ENCODE measurements at places on chromosomes 13 and 19.

DNA sequence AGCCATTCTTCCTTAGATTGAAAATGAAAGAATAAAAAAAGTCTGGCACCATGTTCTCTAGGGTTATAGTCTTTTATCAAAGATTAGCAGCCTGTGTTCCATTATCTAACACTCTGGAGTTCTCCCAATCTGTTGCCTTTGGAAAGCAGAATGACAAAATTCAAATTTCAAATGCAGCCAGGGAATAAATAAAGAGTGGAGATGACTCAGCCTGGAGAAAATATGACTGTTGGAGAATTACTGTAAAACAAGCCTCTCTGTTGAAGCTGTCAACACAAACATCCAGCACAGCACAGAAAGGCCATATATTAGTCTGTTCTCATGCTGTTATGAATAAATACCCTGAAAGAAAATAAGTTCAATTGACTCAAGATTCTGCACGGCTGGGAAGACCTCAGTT, 650.5 kb upstream of the SLC10A2 start:
- DNase-seq, result no peak

DNA sequence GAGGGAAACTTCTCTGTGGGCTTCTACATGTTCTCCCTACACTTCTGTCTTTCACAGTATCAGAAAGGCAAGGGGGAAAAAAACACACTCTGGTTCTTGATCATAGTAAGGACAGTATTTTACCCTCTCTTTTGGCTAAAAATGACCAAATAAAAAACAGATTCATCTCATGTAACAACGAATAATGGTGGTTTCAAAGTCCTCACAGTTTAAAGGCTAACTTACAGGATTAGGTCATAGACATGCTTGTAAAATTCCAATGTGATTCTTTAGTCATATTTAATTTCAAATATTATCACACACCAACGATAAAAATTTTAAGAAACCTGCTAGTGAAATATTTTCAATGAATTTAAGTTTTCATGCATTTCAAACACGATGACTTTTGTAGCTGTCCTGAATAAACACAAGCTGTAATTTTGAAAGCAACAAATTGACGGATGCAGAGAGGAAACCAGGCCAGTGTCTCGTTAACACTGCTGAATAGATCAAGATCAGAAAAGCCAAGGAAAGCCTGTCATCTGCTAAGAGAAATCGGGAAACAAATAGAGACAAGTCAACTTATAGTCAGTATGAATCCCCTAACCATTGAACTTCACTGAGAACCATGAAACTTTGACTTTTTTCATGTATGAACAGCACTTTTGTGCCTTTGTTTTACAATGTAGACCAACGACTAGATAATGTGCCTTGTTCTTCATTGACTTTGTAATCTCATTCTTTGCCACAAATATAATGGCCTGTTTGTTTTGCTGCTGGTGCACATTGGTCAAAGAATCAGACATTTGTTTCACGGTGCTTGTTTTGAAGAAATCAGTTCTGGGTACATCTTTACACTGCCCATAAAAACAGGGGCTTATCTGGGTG, 22.0 kb downstream of the MBNL2 start:
- no peak for DNase-seq

GRCh38 chr13:94968040-94968756, 255.9 kb upstream of the SOX21 start:
- no peak for DNase-seq

DNA sequence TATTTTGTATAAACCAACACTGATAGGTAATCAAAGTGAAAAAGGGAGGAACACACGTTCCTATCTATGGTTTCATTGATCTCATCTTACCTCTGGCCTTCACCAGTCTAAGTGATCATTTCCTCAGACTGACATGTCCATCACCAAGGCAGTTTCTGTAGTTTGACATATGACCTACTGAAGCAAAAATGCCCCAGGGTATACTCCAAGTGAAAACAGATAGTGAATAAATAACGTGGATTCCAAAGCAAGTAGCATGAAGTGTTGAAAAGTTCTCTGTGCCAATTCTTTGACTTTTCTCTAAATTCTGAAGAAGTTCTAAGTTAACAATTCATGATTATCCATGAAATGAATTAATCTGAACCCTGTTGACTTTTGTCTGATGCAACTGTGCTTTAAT, 334.2 kb upstream of the SGCG start:
- no peak for DNase-seq

GRCh38 chr13:79910875-79911540, 429.9 kb downstream of the SPRY2 start:
- no peak for DNase-seq

DNA sequence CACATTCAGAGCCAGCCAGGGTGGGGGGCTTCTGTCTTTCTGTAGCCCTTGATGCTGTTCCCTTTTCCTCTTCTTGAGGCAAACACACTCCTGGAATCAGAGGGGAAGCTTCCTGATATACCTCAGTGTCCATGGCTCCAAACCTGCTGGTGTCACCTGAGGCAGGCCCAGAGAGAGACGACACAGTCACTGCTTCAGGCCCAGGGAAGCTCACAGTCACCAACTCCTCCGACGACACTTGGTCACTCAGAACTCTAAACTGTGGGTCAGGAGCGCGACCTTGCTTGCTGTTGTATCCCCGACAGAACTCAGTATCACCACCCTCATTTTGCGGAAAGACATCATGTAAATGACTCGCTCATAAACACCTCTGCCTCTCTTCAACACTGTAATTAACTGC, 1.1 kb downstream of the ATP13A1 start:
- no peak for DNase-seq

- no peak for DNase-seq
These were observed 10.6 kb downstream of the CALM3 start for GRCh38 chr19:46611776-46612175.

GRCh38 chr19:16360738-16361137, 36.1 kb downstream of the KLF2 start:
- no peak for DNase-seq

DNA sequence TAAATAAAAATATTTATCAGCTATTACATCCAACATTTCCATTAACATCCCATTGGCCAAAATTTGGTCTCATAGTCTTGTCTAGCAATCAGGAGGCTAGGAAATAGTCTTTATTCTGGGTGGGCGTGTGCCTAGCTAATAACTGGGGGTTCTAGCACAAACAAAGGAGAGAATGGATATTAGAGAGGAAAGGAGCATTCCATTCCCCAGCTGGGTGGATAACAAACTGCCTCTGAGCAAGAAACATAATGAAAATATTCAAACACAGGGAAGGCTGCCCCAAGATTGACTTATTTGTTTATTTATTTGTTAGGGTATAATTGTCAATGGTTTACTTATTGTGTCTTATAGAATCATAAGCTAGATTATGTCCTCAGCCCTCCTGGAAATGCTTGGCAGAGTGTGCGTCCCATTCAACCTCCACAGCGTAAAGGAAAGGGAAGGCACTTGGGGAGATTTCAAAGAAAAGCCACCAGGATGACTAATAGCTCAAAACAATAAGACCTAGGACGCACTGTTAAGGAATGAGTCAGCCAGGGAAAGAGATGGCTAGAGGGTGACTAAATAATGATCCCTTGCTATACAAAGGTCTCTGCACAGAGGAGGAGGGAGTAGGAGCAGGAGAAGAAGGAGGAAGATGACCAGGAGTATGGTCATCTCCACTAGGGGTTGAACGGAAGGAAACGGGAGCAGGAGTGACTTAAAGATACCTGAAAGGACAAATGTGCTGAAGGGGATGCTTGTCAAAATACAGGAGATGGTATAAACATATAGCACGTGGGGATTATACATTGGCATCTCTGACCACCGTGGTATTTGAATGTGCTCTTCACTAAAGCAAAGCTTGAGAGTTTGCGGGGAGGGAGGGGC, 23.5 kb upstream of the USP12 start:
- no peak for DNase-seq

DNA sequence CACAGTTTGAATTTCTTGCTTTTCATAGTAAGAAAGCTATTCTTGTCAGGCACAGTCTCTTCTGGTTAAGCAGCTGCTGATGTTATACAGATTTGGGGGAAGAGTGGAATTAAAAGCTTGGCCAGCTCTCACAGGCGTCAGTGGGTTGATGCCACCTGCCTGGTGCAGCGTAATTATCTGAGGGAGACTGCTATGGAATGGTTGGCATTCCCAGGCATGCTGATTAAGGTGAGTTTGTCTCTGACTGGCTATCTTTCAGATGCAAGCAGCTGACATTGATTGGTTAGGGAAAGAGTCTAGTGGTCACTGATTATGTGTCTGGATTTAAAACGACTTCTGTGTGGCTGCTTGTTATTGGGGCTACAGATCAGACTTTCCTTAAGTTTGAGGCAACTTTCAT, 948.4 kb downstream of the UQCRFS1 start:
- no peak for DNase-seq

DNA sequence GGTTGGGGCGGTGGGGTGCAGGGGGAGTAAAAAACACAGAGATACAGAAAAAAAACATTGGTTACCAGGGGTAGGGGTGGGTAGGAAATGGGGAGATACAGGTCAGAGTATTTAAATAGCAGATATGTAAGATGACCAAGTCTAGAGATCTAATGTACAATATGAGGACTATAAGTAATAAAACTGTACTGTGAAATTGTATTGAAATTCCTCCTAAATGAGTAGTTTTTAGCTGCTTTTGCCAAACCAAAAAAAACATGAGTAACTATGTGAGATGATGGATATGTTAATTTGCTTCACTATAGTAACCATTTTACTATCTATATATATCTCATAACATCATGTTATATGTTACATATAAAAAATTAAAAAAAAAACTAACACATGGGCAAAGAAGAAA, 29.6 kb downstream of the VWA8 start:
- DNase-seq, result no peak

DNA sequence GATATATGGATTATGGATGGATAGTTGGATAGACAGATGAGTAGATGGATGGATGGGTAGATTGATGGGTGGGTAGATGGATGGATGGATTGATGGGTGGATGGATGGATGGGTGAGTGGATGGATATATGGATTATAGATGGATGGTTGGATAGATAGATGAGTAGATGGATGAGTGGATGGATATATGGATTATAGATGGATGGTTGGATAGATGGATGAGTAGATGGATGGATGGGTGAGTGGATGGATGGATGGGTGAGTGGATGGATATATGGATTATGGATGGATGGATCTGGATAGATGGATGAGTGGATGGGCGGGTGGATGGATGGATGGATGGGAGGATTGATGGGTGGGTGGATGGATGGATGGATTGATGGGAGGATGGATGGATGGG, 36.4 kb upstream of the TNFAIP8L1 start:
- no peak for DNase-seq

GRCh38 chr13:114019367-114019766, 45.5 kb upstream of the C13orf46 start:
- DNase-seq, result no peak

DNA sequence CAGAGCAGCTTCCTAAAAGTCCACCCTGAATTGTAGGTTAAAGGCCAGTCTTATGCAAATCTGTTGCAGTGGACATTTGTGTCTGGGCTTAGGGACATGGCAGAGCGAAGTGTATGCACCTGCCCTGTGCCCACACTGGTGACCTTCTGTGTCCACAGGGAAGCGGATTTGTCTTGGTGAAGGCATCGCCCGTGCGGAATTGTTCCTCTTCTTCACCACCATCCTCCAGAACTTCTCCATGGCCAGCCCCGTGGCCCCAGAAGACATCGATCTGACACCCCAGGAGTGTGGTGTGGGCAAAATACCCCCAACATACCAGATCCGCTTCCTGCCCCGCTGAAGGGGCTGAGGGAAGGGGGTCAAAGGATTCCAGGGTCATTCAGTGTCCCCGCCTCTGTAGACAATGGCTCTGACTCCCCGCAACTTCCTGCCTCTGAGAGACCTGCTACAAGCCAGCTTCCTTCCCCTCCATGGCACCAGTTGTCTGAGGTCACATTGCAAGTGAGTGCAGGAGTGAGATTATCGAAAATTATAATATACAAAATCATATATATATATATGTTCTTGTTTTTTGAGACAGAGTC, 25.5 kb downstream of the CYP2B6 start:
- no peak for DNase-seq

- no peak for DNase-seq
These were observed 789.7 kb upstream of the GPC6 start for GRCh38 chr13:92436924-92437323.

DNA sequence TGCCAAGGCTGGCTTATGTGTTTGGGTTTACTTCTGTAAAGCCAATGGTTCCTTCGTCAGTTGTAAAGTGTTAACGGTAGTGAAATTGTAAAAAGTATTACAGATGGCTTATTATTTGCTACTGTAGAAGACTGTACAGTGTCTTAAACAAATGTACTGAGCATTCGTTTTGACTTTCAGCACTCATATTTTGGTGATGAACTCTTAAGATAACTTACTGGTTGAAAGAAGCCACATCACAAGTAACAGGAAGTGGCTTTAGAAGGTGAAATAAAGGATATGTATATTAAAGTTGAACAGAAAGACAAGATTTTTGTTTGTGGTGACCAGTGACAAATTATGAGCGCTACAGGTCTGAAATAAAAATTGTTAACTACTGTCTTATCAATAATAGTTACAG, 64.2 kb downstream of the URI1 start:
- DNase-seq, result no peak

DNA sequence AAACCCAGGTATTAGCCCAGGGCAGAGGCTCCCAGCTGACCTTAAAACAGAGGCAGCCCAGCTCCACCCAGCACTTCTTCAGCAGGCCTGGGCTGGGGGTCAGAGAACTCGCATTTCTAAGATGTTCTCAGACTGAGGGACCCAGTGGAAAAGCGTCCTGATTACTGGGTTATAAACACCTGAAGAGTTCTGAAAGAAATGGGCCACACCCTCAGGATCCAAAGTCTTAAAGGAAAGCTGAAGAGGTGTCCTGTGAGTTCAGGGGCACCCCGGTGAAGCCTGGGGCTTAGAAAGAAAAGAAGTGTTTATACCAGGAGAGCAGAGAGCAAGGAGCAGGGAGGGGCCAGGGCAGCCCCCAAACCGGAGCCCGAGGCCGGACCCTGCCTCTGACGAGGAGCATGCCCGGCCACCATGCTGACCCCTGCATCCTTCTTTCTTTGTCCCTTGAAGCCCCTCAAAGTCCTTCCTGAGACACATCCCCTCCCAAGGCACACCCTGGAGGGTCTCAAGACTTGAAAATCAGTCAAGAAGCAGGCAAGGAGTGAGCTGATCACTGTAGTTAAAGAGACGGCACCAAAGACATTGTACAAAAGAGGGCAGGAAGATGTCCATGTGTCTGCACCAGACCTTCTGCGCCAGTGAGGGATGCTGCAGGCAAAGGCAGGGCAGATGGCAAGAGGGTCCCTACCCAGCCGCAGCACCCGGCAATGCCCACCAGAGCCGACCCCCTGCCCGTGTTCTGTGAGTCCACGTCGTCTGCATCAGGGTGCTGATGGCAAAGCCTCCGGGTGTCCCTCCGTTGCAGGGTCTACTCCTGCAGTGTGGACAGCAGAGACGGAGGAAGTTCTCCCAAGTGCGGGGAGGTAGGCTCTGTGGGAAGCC, 10.6 kb upstream of the RAB20 start:
- no peak for DNase-seq
